ENCODE measurements at places on chromosomes 1 and 21. TPM values are rescaled to one million over a fixed set of nuclear protein-coding genes. Genes with fewer than 3 reads are reported as not detected.
A peak's percentile ranks its signal among the peaks of the same experiment; 100 is the strongest.

GRCh38 chr1:18261891-18262290, 154.3 kb downstream of the IGSF21 start:
- DNase-seq = no peak

DNA sequence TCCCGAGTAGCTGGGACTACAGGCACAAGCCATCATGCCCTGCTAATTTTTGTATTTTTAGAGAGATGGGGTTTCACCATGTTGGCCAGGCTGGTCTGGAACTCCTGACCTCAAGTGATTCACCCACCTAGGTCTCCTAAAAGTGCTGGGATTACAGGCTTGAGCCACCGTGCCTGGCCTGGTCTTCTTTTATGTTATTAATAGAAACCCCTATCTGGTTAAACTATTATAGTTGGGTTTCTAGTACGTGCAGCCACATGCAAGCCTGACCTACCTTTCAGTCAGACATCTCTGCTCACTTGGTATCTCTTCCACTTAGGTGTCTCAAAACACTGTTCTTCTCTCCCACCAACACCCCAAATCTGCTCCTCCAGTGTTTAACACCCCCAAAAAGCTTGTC, 34.4 kb downstream of the PSEN2 start:
- DNase-seq = no peak

DNA sequence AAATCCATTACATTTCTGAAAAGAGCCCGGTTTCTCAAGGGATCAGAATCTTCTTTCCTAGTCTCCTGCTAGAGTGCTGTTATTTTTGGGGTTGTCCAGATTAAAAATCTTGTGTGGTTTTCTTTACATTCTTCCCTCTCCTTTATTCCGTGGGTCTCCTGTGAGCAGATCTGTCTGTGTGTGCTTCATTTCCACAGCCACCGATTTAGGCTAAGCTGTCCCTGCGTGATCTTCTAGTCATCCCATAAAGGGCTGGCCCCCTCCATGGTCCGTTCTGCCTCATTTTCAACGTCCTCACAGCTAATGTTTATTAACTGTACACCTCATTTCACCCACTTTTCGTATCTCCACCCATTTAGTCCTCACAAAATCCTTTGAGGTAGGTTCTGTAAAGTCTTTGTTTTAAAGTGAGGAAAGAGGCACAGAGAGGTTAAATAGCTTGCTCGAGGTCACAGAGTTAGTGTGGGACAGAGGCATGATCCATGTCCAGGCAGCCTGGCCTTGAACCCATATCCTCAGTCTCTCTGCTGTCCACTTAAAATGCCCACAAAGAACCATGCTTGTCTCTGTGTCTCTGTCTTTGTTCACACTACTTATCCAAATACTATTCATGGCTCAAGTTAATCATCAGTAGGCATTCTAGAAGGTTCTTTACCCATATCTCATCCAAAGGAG, 38.2 kb upstream of the KIF1B start:
- no peak for DNase-seq

DNA sequence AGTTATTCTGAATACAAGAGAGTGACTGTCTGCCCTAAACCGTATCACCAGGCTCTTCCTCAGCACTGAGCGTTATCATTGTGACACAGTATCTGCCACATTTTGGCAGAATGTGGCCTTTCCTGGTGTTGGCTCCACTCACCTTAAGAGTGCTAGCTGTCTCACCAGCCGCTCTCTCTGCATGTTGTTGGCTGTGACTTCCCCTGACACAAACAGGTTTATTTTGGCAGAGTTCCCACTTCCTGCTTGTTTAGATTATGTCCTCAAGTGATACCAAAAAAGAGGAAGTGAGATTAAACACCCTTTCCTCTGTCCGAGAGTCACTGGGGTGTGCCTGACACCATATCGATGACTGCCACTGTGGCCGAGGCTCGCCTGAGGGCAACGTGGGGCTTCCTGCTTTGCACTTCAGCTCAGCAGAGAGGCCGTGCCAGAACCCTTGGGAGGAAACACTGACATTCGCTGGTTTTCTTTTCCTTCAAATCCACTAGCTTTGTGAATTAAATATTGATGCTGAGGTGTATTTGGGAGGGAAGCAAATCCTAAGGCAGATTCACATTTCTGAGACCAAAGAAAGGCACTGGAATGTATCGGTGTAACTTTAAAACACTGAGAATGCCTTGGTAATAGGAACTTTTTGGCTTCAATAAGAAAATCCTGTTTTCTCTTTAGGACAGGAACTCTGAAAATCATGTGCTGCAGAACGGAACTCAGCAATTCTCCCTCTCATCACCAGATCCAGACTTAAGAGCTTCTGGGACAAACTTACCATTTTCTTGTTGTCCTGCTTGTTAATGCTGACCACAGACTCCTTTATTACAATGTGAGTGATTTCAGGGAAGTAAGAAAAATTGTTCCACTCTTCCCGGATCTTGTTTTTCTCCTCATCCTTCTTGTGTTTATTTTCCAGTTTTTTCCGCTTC, 102.1 kb downstream of the JAK1 start:
- DNase-seq = peak; percentile 90

- no peak for DNase-seq
These were observed 82.4 kb downstream of the OBSCN start for GRCh38 chr1:228289996-228290881.

- DNase-seq = no peak
These were observed 11.7 kb upstream of the RCSD1 start for GRCh38 chr1:167618366-167618765.

DNA sequence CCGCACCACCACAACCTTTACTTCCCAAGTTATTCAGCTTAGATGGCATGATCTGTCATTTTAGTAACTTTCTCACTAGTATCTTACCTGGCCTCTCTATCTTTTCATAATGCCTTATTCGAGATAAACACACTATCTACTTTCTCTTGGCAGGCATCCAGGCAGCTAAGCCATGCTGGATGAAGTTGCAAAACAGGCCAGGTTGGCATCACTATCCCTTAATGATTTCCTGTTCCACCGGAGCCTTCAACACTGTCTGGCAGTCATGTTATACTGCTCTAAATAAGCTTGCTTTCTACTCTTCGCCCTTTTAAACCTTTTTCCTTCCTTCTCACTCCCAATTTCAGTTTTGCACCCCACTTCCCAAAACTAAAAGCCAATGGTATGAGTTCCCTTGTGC, 12.0 kb upstream of the KCNH1 start:
- DNase-seq = no peak

DNA sequence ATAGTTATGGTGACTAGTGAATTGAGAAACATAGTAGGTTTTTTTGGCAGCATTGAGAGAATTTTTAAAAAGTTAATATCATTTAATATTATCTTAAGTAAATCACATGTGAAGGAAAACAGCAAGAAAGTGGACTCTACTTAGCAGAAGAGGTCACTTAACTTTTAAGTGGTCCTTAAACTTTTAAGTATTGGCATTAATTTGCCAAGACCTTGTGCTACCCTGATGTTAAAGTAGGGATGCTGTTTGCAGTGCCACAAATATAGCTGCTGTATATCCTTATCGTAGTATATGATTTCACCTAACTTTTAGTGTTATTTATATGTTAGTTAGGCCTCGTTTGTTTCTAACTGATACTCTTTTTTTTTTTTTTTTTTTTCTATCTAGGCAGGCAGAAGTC, 40.2 kb downstream of the SMG7 start:
- DNase-seq = no peak

DNA sequence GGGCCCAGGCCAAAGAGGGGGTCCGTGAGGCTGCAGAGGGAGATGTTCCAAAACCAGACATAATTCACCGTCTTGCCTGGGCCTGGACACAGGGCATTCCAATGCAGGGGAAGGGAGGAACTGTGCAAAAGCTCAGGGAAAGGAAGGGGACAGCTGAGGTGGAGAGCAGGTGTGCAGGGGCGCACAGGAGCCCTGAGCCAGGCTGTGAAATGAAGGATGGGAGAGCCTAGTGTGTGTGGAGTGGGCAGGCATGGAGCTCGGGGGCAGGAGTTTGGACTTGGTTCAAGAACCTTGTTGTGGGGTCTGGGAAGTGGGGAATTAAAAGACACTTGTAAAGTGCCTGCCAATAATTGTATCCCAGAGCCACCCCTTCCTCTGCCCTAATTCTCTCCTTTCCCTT, 2.3 kb downstream of the TNNI1 start:
- no peak for DNase-seq

GRCh38 chr1:208431721-208432120, 187.5 kb upstream of the PLXNA2 start:
- DNase-seq = no peak

DNA sequence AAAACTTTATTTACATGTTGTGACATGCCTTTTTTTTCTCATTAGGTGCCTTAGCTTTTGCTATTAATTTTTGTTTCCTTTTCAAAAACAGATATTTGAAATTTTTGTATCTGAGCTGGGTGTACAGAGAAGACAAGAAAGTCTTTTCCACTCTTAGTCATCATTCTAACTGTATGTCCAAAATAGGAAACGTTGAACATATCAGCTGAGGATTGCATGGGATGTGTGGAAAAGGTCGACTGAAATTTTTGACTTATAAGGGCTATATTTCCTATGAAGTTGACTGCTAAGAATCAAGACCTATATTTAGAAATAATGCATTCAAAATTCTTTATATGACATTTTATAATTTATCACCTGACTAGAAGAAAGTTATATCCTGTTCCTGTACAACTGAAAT, 270.0 kb upstream of the ZRANB2 start:
- DNase-seq = no peak

- DNase-seq = no peak
These were observed 1.4 kb downstream of the RBBP4 start for GRCh38 chr1:32652244-32652962.

DNA sequence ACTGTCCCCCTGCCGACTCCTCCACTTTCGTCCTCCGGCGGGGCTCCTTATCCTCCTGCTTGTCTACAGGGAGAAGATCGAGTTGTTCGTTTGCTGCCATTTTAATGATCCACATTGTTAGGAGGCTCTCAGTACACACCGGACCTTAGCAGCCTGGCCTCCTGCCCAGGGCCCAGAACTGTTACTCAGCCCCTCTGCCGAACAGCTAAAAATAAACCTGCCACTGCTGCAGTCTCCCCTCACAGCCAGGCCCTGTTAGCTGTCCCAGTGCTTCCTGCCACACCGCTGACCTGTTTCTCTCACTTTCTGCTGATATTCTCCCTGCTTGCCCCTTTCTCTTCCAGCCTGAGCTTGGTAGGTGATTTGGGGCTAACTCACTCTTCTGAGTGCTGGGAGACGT, 8.3 kb downstream of the MAPKAPK2 start:
- peak; percentile 60 for DNase-seq

- peak; percentile 57 for DNase-seq
These were observed 2.9 kb upstream of the HTR6 start for GRCh38 chr1:19661721-19662228.

DNA sequence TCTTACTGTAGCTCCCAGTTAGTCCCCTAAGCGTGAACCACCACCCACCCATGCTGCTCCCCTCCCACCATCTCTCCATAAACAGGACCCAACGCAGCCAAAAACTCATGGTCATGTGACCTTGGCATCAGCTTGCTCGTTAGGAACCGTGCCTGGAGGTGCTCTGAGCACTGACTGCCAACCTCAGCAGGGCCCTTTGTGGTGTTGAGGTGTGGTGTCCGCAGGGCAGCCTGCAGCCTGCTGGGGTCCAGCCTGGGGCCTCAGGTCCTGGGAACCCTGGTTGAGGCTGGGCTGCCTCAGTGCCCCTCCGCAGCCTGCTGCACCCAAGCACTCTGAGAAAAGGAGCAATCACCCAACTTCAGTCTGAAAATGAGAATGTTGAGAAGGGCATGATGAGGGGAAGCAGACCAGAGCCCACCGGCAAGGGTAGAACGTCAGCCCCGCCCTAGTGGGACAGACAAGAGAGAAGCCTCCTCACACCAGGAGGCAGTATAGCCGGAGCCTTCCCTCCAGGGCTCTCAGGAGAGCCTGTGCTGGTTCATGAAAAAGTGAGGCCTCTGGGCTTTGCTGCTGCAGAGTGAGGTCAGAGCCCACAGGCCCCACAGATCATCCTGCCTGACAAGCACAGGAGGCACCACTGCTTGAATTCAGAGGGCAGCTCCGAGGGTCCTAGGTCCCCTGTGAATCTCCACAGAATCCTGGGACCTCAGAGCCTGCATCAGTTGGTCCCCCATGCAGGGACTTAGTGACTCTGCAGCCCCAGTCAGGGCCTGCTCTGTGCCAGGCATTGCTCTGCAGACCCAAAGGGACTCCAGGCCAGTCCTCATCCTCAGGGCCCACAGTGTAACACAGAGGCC, 4.9 kb upstream of the COL6A2 start:
- no peak for DNase-seq

- no peak for DNase-seq
These were observed 18.1 kb upstream of the BLACAT1 start for GRCh38 chr1:205473966-205474365.

DNA sequence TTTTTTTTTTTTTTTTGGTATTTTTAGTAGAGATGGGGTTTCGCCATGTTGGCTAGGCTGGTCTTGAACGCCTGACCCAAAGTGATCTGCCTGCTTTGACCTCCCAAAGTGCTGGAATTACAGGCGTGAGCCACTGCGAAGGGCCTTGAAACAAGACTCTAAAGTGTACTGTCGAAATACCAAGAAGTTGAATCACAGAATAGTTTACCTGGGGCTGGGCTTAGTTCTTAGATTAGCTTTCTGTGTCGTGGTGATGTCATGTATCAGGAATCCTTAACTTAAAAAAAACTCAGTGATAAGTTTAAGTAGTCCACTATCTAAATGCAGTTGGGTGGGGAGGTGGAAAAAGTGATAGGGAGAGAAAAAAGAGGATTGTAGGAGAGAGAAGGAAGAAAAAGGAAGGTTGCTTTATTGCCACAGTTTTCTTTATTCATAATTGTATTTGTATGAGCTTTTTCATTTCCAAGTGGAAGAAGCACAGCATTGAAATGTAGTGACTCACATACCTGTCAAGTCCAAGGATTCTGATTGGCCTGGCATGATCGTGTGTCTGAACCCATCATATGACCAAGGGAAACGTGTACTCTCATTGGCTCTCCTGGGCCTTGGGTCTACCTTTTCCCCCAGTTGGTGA, 13.4 kb downstream of the ITSN1 start:
- DNase-seq = peak; percentile 90

- DNase-seq = peak; percentile 25
These were observed 145.3 kb downstream of the PLPP3 start for GRCh38 chr1:56434025-56434424.

The GBP2 gene
- 13.1 TPM for polyA plus RNA-seq

The MROH9 gene
- not detected for polyA plus RNA-seq

The ABCG1 gene
- 8.4 TPM for polyA plus RNA-seq

The GJC2 gene
- polyA plus RNA-seq = 0.75 TPM

The ARTN gene
- polyA plus RNA-seq = 0.11 TPM

Data from endothelial cell of umbilical vein (primary cell).